Gastrocnemius medialis (tissue), 4 donors: ENCODE measurements at places on chromosomes 6 and 20. TPM values are rescaled to one million over a fixed set of nuclear protein-coding genes. Genes with fewer than 3 reads are reported as not detected.
A peak's percentile ranks its signal among the peaks of the same experiment; 100 is the strongest.

GRCh38 chr20:64055893-64056638, 6.6 kb upstream of the SOX18 start:
- H3K4me1 ChIP-seq: no peaks in the 10 kb centered on the region
- H3K36me3 ChIP-seq: no peaks in the 10 kb centered on the region
- no peak overlapping the region for H3K4me3 ChIP-seq
- peaks cover 1% of the 10 kb centered on the region for H3K27me3 ChIP-seq
- H3K27ac ChIP-seq: peak overlapping the region; percentile 80

GRCh38 chr6:144150710-144151657, 667 bp downstream of the STX11 start:
- H3K27me3 ChIP-seq: peaks cover 21% of the 10 kb centered on the region
- peaks cover 2% of the 10 kb centered on the region for H3K4me1 ChIP-seq
- DNase-seq: no peak
- no peaks in the 10 kb centered on the region for H3K36me3 ChIP-seq

DNA sequence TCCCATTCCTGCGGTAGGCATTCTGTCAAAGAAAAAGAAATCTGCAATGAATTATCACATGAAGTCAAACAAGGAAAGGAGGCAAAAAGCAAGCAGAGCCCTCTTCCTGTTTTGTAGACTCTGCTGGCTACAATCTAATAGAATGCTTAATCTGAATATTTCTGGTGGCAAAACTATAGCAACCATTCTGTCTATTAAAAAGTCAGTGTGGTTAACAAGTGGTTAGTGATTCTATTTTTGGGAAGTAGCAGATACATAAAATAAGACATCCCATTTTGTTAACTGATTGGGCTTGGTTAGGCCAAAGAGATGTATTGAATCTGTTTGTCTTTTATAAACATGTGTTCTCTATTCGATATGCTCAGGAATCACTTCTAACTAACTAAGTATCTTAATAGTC, 442.3 kb downstream of the CDC5L start:
- no peak overlapping the region for H3K27ac ChIP-seq
- H3K4me1 ChIP-seq: no peaks in the 10 kb centered on the region
- no peak overlapping the region for H3K4me3 ChIP-seq

- no peaks in the 10 kb centered on the region for H3K36me3 ChIP-seq
- peaks cover 15% of the 10 kb centered on the region for H3K4me1 ChIP-seq
- DNase-seq: no peak
- H3K27me3 ChIP-seq: no peaks in the 10 kb centered on the region
- H3K4me3 ChIP-seq: no peak overlapping the region
- peak overlapping the region; percentile 97 for H3K27ac ChIP-seq
Measured at GRCh38 chr20:33733654-33734576, 2.1 kb downstream of the ZNF341 start.

GRCh38 chr6:142316791-142317368, 15.1 kb downstream of the ADGRG6 start:
- no peak overlapping the region for H3K27ac ChIP-seq
- H3K27me3 ChIP-seq: no peaks in the 10 kb centered on the region
- no peaks in the 10 kb centered on the region for H3K36me3 ChIP-seq

Gene CD93
- 21.4 TPM for total RNA-seq

- no peak overlapping the region for H3K4me3 ChIP-seq
- no peaks in the 10 kb centered on the region for H3K36me3 ChIP-seq
- H3K27ac ChIP-seq: peak overlapping the region; percentile 81
Measured at GRCh38 chr20:63844511-63844991, 13.5 kb upstream of the ZBTB46 start.

Gene PDSS2
- 6.6 TPM for total RNA-seq

- H3K27me3 ChIP-seq: no peaks in the 10 kb centered on the region
- DNase-seq: no peak
- H3K4me1 ChIP-seq: no peaks in the 10 kb centered on the region
Measured at GRCh38 chr6:126107475-126108166, 121.3 kb downstream of the TRMT11 start.

- H3K36me3 ChIP-seq: no peaks in the 10 kb centered on the region
- no peak for DNase-seq
- H3K4me1 ChIP-seq: no peaks in the 10 kb centered on the region
- no peak overlapping the region for H3K4me3 ChIP-seq
- no peak overlapping the region for H3K27ac ChIP-seq
Measured at GRCh38 chr20:22752324-22752723, 168.0 kb upstream of the FOXA2 start.
